ENCODE measurements at places on chromosomes 5 and 9.

- DNase-seq = no peak
These were observed 31.5 kb upstream of the LMNB1 start for GRCh38 chr5:126745259-126745992.

DNA sequence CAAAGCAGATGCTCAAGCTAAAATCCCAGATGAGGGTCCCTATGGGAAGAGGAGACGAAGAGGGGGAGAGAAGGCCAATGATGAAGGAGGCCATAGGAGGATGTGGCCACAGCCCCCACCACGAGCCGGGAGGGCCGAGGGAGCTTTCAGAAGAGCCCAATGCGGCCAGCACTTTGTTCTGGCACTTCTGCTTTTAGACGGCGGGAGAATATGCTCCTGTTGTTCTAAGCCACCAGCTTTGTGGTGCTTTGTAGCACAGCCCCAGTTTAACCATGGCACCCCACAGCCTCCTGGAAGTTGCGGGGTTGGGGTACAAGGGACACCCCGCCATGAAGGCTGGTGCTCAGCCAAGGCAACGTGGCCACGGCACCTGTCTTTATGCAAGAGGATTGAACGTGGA is 33.4 kb downstream of the LPCAT1 start:
- DNase-seq = no peak

- DNase-seq = no peak
These were observed 219.1 kb downstream of the ADAMTS6 start for GRCh38 chr5:65262649-65263059.

DNA sequence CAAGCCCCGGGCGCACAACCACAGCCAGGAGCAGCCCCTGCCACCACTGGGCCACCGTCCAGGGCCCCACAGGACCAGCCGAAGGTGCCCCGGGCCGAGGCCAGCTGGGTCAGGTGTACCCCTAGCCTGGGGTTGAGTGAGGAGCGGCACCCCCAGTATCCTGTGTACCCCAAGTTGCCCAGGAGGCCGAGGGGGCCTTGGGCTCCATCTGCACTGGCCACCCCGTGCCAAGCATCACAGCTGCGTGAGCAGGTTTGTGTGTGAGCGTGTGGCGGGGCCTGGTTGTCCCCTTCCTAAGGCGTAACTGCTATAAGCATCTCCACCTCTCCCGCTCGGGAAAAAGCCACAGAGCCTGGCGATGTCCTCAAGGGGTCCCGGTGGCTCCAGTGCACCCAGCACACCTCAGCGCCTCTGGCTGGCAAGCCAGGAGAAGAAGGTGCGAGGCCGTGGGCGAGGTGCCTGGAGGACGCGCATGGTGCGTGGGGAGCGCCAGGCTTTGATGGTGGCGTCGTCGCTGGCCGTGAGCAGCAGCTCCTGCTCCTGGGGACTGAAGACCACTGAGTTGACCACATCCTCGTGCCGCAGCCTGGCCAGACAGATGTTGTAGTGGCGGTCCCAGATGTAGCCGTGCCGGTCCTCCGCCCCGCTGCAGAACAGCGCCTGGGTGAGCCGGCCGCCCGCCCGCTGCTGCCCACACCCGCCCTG is 3.9 kb downstream of the FBXW5 start:
- DNase-seq = no peak

DNA sequence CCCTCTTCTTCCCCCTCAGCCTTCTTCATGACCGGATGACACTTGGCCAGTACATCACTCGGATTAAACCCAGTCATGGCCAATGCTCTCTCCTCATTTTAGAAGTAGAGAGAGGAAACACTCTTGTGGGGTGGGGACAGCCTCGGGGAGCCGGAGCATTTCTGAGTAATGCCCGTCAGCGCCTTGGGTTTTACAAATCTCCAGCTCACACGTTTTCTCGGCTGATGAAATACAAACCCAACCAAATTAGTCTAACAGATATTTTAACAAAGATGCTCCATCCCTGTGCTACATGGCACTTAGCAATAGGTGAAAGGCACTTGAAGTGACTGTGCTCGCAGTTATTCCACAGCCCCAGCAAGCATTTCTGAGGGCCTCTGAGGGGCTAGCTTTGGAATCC is 51.7 kb downstream of the ZNF366 start:
- no peak for DNase-seq

All from T1000 (cell line).